ENCODE measurements at places on chromosomes 2 and 18.

DNA sequence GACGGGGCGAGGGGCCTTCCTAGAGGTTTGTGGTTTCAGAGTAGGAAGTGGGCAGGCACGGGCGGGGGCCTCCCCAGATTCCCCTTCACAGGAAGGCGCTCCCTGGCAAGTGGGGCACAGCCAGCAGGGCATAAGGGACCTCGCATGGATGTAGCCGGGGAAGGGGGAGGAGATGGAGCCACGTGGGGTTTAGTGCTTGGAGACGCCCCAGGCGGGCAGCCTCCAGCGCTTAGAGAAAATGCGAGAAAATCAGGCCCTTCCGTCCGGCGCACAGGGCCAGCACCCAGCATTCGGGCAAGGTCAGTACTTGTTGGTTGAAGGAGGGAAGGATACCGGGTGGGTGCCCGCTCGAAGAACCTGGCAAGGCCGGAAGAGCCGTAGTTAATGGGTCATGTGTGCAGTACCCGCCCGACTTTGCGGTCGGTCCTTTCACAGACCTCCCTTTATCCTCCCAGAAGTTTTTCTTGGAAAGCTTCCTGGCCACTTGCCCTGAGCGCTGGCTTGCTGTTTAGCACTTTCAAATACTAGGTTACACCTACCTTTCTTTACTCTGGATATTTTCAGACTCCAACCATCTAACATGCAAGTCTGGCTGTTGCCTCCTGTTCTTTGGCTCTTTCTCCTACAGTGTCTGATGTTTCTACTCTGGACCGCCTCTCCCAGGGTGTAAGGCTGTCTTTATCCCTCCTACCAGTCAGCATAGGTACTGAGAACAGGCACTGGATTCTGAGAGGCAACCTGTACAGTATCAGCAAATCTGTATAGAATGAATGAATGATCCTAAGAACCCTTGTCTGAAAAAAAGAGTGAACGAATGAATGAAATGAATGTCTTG, 78.1 kb downstream of the CIB4 start:
- no peak for DNase-seq

- no peak for DNase-seq
Observed at GRCh38 chr2:215602997-215603396, 167.1 kb upstream of the FN1 start.

DNA sequence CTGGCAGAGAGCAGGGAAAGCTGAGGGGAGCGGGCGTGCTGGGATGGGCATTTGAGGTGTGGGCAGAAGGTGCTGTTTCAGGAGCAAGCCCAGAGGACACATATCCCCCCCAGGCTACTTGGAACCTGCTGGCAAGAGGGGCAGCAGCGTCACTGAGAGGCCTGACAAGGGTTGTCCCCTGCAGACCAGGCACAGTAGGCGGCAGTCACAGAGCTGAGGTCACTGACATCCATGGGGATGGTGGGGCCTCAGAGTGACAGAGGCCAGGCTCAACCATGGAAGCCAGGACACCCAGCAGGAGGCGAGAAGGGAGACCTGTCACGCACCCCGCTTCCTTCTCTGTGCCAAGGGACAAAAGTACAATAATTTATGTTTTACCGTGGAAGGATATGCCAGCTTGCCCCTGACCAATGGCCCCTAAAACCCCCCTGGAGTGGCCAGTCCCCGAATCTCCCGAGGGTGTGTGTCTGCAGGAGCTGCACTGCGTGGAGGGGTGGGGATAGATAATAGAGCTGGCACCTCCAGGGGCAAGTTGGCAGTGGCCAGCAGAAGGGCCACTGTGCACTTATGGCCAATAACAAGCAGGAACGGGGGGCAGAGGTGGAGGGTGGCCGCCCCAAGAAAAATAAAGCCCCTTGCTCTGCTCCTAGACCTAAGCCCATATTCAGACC, 86.3 kb upstream of the SLC66A3 start:
- DNase-seq, result no peak

GRCh38 chr2:111705239-111705638, 178.8 kb downstream of the ANAPC1 start:
- DNase-seq, result no peak

DNA sequence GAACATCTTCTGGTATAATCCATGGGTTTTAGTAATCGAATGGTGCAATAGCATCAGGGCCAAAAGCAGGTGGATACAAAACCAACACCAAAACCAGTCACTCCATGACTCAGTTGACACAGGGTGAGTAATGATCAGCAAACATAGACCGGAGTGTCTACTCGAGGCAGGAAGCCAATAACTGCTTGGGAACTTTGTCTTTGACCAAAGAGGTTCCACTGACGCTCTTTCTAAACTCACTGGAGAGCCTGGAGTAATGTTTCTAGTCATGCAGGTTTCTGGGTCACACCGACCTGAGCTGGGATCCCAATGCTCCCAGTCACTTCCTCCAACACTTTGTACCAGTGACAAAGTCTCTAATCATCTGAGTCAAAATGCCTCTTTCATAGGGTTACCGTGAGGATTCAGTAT, 30.9 kb downstream of the MREG start:
- no peak for DNase-seq

DNA sequence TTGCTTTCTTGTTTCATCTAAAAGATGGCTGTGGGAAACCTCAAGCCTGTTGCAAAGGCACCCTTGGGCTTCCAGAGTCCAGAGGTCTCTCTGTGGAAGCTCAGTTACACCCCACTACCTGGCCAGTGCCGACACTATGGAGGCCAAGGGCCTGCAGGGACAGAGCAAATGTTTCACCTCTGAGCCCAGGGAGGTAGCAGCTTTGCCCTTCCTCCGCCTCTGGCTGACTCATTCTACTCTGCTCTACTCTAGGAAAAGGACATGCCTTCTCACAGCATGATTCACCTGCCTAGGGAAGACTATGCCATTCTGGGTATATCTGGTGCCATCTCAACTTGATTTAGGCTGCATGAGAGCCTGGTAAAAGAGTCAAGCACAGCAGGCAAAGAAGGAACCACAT, 12.2 kb downstream of the MYOM1 start:
- no peak for DNase-seq

GRCh38 chr2:119711352-119711751, 32.4 kb downstream of the TMEM177 start:
- no peak for DNase-seq

DNA sequence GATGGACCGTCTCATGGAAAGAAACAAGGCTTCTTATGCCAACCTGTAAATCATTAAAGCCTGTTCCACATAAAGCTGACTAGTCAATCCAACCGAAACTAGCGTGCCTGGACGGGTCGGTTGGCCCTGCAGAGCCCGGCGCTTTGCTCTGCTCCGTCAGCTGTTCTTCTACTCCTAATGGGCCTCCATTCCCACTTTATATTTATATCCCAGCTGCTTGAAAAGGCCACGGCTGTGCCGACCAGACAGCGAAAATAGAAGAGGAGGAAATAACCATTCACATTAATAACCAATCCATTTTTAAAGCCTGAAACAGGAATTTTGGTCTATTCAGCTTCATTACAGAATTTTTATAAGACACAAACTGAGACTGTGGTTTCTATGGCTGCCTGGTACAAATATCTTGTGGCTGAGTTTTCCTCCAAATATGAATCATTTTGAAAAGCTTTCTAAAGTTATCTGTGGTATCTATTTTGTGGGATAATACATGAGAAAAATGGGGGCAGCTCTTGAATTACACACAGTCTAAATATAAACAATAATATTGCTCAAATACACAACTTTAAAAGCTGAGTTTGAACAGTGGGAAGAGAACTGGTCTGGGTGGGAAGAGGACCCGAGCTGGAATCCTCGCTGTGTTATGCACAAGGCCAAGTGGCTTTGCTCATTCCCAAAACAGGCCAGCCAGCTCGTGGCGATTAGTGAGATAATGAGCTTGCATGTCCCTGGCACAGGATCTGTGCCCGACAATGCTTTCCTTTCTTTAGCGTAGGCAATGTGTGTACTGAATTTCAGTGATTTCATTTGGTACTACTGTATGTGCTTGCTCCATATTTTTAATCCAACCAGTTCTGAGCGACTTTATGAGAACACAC, 10.5 kb upstream of the FAM124B start:
- DNase-seq, result no peak

DNA sequence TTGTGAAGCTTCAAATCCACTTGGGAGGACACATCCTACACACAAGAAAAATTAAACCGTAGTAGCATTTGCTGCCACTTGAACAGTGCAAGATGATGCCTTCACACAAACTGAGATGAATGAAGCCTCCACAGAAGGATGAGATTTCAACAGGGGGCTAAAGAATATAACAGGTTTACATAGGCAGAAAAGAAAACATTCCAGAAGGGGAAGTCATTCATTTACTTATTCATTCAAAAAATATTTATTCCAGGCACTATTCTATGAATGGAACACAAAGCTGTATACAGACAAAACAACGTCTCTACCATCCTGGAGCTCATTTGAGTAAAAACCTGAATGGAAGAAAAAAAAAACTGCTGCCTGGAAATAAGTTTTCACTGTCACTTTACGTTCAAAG, 170.5 kb downstream of the CDH20 start:
- DNase-seq, result no peak

DNA sequence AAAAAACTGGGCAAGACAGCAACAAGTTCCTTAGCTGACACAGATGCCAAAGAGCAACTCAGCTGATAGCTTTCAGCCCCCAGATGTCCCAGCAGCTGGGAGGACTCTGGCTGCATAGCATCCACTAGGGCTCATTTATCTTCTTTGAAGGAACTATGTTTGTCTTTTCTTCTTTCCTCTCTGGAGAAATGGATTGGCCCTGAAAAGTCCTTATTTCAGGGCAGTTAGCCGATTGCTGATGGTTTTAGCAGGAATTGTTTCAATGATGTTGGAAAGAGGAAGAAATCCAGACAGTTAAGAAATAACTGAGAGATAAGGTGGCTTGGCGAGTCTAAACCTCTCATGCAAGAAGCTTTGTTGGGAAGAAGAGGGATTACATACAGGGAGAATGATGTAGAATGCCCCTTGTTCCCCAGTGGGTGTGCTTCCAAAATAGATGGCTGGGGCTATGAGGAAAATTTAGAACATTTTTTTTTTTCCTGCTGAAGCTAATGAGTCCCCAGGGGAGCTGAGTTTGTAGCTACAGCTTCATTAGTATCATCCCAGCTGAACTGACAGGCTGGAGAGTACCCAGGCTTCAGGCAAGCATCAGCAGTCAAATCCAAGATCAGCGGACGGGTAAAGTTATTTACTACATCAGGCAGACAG, 33.6 kb upstream of the SERPINE2 start:
- DNase-seq, result no peak

- DNase-seq, result no peak
Observed at GRCh38 chr2:222054813-222055212, 244.0 kb downstream of the PAX3 start.

- DNase-seq, result no peak
Observed at GRCh38 chr18:22499421-22499820, 81.7 kb upstream of the CTAGE1 start.

- no peak for DNase-seq
Observed at GRCh38 chr2:32422133-32422532, 65.3 kb downstream of the BIRC6 start.

GRCh38 chr2:177556153-177556552, 163.6 kb downstream of the AGPS start:
- no peak for DNase-seq

GRCh38 chr2:11573418-11574175, 39.8 kb downstream of the GREB1 start:
- DNase-seq, result no peak

DNA sequence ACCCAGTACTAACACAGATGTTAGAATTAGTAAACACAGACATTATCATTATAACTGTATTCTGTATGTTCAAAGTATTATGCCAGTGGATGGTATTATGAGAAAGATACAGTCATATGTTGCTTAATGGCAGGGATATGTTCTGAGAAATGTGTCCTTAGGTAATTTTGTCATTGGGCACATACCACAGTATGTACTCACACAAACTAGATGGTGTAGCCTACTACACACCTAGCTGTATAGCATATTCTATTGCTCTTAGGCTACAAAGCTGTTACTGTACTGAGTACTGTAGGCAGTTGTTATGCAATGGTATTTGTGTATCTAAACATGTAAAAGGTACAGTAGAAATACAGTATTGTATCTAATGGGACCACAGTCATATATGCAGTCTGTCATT, 53.8 kb downstream of the GTF3C3 start:
- no peak for DNase-seq

DNA sequence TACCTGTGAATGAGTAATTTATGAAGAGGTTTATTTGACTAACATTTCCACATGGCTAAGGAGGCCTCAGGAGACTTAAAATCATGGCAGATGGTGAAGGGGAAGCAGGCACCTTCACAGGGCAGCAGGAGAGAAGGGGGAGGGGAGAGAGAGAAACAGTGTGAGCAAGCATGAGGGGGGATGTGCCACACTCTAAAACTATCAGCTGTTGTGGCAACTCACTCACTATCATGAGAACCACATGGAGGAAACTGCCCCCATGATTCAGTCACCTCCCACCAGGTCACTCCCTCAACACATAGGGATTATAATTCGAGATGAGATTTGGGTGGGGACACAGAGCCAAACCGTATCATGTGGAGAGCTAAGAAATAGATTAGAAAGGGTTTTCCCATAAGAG, 309.0 kb downstream of the RDH14 start:
- no peak for DNase-seq

DNA sequence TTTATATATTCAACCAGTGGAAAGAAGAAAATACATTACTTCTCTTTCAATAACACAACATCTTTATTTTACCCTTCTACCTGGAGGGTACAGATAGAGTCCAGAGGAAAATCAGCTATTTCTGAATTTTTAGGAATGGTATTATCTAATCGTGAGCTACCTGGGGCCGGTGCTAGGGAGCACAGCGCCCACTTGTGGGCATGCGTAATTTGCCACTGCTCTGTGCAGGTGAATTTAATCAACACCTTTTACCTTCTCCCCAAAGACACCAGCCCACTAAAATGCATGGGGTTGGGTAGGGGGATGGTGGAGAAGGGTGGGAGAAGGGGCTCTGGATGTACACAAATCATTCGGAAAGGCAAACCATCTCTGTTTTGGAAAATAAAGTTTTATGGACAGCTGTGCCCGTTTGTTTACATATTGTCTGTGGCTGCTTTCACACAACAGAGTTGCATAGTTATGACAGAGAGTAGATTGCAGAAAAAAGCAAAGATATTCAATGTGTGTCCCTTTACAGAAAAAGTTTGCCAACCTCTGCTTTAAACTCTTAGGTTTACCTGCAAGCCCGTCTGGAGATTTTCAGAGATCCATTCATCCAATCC, 51.5 kb upstream of the DCC start:
- peak; percentile 20 for DNase-seq

GRCh38 chr2:188158337-188159100, 133.2 kb upstream of the GULP1 start:
- no peak for DNase-seq

- DNase-seq, result no peak
Observed at GRCh38 chr2:10532638-10533101, 84.5 kb upstream of the ODC1 start.

All from Kasumi-1 (cell line).